ENCODE measurements at places on chromosomes 11 and 22.

DNA sequence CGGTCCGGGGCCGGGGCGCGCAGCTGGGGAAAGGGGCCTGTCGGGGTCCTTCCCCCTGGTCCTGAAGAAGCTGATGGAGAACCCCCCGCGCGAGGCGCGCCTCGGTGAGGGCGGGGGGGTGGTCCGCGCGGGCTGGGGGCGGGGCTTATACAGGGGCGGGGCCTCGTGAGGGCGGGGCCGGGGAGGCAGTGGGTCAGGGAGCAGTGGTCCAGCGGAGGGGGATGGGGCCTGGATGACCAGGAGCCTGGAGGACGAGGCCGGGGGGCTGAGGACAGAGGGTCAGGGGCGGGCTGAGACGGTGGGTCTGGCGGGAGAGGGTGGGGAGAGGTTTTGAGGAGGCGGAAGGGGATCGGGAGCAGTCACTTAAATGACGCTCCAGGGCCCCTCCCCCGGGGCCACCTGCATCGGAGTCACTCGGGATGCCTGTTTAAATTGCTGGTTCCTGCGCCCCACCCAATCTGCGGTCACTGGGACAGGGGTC is 396 bp downstream of the TEF start:
- no peak for DNase-seq

GRCh38 chr11:88861618-88862017 is 204.2 kb downstream of the GRM5 start:
- DNase-seq, result no peak

GRCh38 chr11:60869451-60869825 is 2.1 kb downstream of the ZP1 start:
- DNase-seq, result no peak

- peak; percentile 36 for DNase-seq
Measured at GRCh38 chr11:121521145-121522042, 68.6 kb upstream of the SORL1-AS1 start.

- no peak for DNase-seq
Measured at GRCh38 chr22:21451545-21452520, 15.4 kb upstream of the TMEM191C start.

GRCh38 chr22:46480396-46480795 is 57.0 kb downstream of the CELSR1 start:
- DNase-seq, result no peak

DNA sequence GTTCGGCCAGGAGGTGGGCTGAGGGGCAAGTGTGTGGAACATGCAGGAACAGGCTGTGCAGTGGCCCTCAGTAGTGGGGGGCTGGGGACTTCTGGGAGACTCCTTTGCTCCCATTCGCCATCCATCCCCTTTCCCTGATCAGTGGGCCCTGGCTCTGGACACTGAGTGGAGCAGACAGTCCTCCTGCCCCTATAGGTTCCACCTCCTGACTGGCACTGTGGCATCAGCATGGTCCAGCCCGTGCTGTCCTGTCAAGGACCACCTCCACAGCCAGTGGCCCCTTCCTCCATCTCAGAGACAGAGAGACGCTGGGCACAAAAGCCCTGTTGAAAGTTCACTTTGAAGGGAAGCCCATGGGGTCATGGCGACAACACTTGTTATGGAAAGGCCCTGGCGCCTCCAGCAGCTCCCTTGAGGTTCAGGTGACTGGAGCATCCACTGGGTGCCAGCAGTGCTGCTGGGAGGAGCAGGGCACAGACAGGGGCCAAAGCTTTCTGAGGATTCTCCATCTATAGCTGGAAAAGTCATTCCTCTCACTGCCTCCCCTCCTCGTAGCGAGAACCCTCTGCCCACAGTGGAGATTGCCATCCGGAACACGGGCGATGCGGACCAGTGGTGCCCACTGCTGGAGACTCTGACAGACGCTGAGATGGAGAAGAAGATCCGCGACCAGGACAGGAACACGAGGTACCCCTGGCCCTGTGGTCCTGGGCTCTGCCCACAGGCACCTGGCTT is 5.6 kb downstream of the DERL3 start:
- no peak for DNase-seq

DNA sequence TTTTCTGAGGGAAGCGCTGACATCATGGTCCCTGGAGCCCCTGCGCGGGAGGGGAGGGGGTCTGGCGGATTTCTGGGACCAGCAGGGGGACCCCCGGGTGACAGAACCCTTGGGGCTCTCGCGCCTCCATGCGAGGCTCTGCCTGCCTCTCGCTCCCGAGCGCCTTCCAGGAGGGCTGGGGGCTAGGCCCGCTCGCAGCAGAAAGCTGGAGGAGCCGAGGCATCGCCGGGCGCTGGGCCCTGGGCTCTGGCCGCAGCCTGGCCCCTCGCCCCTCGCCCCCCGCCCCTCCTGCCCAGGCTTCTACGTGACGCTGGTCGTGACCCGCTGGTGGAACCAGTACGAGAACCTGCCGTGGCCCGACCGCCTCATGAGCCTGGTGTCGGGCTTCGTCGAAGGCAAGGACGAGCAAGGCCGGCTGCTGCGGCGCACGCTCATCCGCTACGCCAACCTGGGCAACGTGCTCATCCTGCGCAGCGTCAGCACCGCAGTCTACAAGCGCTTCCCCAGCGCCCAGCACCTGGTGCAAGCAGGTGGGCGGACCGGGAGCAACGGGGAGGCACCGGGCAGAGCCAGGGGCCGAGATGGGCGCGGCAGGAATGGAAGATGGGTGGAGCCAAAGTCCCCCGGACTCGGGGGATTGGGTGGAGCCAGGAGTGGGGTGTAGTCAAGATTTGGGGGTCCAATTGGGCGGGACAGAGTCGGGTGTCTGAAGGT is 5.4 kb downstream of the BEST1 start:
- DNase-seq, result peak; percentile 58

All from foreskin fibroblast (primary cell).